ENCODE measurements at places on chromosomes 5 and 9. TPM values are rescaled to one million over a fixed set of nuclear protein-coding genes. Genes with fewer than 3 reads are reported as not detected.

SOHLH1 gene
- total RNA-seq, result not detected

GRCh38 chr5:151718646-151719045, 31.9 kb upstream of the SPARC start:
- DNase-seq, result no peak

DNA sequence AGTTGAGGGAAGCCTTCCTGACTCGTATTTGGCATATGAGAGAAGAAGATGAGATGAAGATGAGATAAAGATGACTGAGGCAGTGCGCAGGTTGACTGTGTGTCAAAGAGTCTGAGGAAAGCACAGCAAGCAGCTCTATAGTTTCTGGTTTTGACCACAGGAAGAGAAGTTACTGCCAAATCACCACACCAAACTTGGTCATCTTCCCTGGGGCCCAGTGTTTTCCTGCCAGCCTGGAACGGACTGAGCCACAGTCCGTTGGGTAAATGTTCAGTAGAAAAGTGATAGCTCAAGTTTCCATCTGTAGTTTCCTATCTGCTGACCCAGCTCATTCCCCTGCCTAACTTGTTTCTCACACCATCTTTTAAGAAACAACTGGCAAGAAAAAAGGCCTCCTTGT, 80.7 kb upstream of the ADAMTS19 start:
- no peak for DNase-seq

DNA sequence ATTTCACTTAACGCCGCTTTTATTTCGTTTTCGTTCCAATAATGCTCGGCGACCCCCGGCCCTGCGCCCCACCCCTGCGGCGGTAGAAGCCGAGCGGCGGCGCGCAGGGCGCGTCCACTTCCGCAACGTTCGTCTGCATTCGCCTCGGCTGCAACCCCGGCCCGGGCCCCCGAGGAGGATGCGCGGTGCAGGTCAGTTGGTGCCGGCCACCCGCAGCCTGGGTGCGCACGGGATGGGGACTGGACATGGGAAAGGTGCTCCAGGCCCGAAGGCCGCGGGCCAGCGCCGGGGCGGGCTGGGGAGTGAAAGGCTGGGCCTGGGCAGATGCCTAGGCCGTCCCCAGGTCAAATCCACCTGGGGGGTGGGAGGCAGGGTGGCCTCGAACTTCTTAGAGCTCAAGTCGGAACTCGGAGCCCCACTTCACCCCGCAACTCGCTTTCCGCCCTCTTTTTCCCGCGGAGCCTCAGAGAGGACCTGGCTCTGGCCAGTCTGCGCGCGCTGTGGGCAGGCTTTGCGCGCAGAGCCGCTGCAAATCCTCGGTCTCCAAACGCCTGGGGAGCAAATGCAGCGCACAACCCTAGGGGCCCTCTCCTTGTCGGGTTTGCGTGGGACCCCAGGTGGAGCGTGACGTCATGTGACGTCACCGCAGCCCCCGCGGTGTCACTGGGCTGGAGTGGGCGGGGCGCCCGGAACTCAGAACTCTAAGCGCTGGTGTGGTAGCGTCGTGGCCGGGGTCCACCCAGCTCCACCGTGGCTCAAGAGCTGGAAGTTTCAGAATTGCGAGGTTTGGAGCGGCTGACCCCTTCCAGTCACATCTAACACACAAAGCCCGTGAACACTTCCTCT, 3.3 kb downstream of the TLX3 start:
- no peak for DNase-seq

DNA sequence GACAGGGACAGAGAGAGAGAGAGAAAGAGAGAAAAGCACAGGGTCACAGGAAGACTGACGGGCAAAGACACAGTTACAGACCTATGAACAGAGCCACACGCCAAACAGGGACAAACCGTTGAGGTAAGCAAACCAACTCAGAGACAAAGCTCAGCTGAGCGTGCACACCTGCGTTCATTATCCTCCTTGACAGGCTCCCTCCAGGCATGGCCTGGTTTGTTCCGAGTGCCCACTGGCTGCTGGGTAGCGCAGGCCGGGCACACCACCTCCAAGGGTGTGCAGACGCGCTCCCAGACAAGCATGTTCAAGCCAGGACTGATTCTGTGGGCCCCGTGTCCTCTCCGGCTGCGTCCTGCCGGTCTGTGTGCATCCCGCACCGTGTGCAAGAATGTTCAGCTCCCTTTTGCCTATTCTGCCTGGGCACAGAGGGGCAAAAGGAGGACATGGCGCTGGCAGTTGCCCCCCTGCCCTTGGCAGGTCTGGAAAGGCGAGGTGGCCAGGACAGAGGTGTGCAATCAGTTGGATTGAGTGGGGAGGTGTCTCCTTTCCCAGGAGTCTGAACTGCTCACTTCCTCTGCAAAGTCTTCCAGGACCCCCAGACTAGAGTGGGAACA, 467 bp upstream of the SMIM32 start:
- no peak for DNase-seq

GRCh38 chr9:96333958-96334357, 32.0 kb upstream of the HSD17B3 start:
- no peak for DNase-seq

Data from tibial nerve (tissue), 4 donors.